Activated gamma-delta T cell treated with Interleukin-2 at 50 U/mL for 16 hours (primary cell): ENCODE measurements at places on chromosomes 16 and 17.

DNA sequence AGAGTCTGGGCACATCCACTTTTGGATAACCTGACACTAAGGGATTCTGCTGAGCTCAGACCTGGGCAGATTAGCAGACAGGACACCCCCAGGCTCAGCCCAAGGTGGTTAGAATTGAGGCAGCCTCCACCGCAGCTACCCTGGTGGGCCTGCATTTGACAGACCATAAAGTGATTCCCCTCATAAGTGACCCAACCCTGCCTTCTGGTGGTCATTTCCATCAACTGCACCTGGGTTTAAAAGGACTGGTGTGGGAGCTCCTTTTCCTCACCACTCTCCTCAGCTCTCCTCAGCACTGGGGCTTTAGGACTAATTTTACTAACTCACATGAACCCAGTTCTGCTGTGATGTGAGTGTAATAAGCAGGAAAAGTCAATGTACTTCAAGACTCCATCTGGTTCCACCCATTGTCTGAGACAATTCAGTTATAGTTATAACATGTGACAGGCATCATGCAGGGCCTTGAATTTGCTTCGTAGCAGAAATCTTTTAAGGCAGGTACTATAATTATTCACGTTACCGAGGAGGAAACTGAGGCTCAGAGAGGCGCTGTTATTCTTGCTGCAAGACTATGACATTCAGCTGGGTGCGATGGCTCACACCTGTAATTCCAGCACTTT is 42.5 kb downstream of the MYH3 start:
- peak; percentile 17 for DNase-seq

DNA sequence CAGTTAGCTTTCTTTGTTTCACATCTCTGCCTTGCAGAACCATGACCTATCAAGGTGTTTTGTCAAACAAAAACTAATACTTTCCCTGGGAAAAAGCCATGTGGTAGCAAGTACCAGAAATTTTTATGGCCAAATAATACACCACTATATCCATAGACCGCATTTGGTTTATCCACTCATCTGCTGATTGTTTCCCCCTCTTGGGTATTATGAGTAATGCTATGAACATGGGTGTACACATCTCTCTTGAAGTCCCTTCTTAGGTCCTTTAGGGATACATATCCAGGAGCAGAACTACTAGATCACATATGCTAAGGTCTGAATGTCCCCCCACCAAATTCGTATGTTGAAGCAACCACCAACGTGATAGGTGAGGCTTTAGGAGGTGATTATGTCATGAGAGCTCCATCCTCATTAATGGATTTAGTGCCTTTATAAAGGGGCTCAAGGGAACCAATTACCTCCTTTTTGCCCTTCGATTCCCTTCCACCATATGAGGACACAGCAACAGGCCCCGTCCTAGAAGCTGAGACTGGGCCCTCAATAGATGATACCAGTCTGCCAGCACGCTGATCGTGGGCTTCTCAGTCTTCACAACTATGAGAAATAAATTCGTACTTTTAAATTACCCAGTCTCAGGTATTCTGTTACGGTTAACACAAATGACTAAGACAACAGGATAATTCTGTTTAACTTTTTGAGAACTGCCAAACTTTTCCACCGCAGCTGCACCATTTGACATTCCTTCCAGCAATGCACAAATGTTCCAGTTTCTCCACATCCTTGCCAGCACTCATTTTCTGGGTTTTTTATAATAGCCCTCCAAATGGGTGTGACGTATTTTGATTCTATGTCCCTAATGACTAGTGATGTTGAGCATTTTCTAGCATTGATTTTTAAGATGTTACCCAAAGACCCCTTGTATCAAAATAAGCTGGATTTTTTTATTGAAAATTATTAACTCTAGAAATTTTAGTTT is 30.0 kb downstream of the SIAH1 start:
- DNase-seq, result no peak

GRCh38 chr16:5056352-5056751 is 9.4 kb downstream of the C16orf89 start:
- DNase-seq, result peak; percentile 29

DNA sequence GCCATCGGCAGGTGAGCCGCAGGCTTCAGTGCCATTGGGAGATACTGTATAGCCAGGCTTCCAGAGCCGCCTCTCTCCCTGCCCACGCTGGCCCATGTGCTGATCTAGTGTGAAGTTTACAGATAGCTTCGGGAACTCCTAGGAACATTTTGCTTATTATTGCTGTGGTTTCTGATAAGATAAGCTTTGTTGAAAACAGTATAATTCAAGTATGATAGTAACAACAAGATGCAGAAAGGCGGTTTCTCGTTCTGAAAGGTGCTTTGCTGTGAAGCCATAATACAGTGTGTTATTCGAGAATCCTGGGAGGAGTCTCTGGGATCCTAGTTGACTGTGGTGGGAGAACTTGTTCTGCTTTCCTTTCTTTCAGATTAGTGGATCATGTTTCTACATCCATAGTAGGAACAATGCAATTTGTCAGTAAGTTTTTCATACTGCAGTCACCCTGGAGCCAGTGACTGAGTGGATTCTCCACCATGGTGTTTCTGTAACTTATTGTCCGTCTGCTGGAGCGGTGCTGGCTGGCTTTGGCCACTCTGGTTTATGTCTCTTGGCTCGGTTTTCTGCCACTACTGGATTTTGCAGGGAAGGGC is 31.5 kb downstream of the RAB11FIP3 start:
- no peak for DNase-seq

- DNase-seq, result no peak
These were observed 125.0 kb upstream of the RPL38 start for GRCh38 chr17:74078363-74078941.

- DNase-seq, result peak; percentile 66
These were observed 5.2 kb downstream of the ARSG start for GRCh38 chr17:68296217-68297191.

- DNase-seq, result no peak
These were observed 38.1 kb downstream of the WSB1 start for GRCh38 chr17:27332047-27332393.

DNA sequence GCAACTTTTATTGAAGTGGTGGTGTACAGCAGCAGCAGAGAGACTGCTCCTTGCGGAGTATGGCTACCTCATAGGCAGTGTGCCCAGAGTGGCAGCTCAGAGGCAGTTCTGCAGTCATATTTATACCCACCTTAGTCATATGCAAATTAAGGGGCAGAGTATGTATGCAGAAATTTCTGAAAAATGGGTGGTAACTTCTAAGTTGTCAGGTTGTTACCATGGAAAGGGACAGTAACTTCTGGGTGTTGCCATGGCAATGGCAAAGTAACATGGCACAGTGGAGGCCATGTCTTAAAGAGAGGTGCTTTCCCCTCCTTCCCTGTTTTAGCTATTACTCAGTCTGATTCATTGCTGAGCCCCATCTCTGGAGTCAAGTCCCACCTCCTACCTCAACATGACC is 53.4 kb downstream of the MEOX1 start:
- no peak for DNase-seq

DNA sequence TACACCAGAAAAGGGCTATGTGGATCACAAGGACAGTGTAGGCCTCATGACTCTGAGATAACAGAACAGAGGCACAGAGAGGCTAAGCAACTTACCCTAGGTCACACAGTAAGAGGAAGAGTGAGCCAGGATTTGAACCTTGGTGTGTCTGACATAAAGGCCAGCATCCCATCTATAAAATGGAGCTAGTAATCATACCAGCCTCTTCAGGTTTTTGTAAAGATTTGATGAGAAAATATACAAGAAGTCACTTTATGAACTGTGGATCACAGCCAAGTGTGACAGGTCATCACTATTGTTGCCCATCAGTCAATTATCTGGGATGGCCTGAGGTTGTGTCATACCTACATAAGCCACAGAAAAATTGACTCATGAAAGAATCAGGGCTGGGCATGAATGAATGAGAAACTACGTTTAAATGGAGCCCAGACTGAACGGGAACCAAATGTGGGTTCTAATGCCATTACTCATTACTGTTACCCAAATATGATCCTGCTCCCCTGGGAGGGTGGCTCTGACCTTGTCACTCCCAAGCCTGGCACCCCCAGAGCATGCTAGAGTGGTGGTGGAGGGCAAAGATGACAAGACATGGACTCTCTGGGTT is 21.0 kb downstream of the FBXO39 start:
- DNase-seq, result no peak

- DNase-seq, result no peak
These were observed 63.3 kb upstream of the HSBP1 start for GRCh38 chr16:83744441-83744981.
